ENCODE measurements at places on chromosomes 5 and 9.

- DNase-seq = no peak
These were observed 1.2 kb downstream of the CARD6 start for GRCh38 chr5:40842351-40842750.

DNA sequence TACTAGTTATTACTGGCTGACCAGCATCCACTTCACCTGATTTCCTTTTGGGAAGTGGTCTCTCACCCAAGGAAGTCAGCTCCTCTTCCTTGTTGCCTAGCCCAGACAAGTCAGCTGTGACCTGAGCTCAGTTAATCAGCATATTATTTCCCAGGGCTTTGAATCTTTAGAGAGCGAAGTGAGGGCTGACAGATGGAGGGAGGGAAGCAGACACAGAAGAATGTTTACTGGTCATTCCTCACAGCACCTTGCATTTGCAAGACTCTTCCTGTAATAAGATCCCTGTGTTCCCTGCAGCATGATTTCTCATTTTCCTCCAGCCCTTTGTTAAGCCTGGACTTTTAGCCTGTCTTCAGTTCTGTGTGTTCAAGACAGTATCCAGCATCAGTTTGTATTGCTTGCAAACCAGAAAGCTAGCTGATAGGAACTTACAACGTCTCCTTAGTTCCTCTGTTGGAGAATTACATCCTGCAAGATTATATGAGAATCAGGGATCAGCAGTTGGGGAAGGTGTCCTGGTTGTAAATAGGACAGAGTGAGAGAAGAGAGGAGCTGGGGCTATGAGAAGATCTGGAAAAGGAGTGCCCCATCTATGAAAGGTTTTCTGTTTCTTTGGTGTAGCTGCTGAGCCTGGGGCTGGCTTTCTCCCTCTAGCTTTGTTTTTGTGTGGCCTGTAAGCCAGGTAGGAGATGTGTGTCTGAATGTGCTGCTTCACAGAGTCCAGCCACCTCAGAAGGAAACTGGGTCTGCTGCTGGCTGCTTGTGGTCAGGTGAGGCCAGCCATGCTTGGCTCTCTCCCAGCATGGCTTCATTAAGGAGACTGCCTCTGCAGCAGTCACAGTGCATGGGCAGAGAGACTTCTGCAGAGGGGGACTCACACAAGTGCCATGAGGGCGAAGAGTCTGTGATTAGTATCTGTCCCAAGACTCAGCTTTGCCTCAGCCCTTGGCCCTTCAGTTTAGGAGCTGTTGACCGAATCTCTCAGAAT is 50.3 kb downstream of the MAN2A1 start:
- no peak for DNase-seq

GRCh38 chr5:133952729-133953567 is 15.5 kb downstream of the C5orf15 start:
- no peak for DNase-seq

- DNase-seq = no peak
These were observed 15.1 kb upstream of the CARTPT start for GRCh38 chr5:71703941-71704340.

DNA sequence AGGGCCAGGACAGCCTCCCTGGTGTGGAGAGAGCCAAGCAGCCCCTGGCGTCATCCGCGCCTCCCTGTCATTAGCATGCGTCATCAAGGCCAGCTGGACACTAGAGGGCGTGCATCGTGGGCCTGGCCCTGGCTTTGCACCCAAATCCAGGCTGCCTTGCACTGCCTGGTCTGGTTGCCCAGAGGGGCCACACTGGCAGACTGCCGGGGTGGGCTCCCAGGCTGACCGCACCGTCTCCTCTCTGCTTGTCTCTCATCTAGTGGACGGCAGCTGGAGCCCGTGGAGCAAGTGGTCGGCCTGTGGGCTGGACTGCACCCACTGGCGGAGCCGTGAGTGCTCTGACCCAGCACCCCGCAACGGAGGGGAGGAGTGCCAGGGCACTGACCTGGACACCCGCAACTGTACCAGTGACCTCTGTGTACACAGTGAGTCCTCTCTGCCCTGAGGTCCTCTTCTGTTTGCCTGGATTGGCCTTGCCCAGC is 29.0 kb downstream of the HK3 start:
- no peak for DNase-seq

DNA sequence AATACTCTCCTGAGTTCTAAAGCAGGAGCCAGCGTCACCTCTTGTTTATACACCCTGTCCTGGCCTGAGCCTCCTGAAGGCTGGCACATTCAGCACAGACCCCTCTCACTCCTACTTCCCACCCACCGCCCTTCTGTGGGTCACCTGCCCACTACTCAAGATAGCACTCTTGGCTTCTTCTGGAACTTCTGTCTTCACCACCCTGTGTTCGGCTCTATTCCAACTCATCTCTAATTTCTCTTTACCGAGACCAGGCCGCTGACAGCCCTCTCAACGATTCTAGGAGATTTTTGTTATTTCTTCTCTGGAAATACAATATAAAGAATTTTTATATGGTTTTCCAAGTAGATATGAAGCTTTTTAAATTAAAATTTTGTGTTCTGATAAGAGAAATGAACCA is 57.4 kb downstream of the IRF1 start:
- DNase-seq = no peak

DNA sequence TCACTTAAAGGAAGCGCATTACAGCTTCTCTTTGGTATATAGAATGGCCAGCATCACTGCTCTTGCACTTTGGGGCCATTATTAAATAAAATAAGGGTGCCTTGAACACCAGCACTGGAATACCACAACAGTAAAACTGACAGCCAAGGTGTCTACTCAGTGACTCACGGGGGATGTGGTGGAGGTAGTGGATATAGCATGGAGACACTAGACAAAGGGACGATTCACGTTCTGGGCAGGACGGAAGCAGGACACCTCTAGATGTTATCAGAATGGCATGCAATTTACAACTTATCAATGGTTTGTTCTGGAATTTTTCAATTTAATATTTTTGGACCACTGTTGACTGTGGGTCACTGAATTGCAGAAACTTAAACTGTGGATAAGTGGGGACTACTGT is 32.9 kb upstream of the PDE8B start:
- DNase-seq = no peak

DNA sequence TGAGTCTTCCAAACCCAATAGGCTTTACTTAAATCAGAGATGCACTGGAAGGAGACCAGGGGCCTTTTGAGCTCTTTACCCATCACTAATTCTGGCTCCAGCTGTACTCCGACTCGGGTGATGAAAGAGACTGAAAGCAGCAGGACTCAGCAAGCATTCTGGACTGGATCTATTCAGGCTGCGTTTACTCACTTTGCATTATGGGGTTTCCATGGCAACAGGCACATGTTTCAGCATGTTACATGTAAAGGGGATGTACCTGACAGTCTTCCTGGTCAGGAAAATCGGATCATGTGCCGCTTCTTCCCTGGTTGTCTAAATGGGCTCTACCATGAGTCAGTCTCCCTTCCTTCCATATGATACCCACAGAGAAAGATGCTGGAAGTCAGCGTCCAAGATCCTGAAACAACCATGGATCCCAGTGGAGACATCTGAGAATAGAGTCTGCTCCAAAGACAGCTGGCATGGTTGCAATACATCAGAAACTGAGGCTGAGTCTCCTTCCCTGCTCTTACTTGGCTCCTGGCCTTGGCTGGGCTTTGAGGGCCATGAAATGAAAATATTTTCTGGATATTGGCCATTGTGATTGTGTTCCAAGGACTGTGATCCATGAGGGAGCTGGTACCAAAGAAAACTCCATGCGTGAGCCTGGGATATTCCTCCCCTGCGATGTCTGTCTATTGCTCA is 102.5 kb upstream of the TNC start:
- DNase-seq = no peak

- no peak for DNase-seq
These were observed 24.3 kb upstream of the PRRC1 start for GRCh38 chr5:127492854-127493738.

GRCh38 chr9:122144836-122145591 is 14.6 kb downstream of the NDUFA8 start:
- no peak for DNase-seq

- no peak for DNase-seq
These were observed 19.3 kb downstream of the NREP start for GRCh38 chr5:111737716-111738115.

DNA sequence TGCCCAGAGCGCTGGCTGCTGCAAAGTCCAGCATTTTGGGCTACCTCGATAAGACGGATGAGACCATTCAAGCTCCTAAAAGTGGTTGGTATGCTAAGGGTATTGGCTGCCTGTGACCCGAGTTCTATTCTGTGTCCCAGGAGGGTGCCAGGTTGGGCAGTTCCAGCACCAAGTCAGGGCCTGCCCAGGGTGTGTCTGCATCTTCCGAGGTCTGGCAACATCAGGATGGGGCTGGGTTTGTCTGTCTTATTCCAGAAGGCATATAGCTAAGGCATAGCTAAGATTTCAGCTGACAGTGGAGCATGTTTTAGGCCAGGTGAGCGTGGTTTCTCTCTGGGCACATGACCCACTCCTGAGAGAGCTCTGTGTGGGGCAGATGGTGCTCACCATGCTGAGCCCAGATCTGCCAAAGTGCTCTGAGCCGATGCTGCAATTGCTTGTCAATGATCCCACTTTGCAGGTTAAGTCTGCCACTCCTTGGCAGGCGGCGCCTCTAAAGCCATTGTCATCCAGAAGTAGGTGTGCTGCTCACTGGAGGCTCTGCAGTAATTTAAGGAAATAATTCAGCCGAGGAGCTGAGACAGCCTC is 7.8 kb downstream of the SLC9A3 start:
- no peak for DNase-seq

DNA sequence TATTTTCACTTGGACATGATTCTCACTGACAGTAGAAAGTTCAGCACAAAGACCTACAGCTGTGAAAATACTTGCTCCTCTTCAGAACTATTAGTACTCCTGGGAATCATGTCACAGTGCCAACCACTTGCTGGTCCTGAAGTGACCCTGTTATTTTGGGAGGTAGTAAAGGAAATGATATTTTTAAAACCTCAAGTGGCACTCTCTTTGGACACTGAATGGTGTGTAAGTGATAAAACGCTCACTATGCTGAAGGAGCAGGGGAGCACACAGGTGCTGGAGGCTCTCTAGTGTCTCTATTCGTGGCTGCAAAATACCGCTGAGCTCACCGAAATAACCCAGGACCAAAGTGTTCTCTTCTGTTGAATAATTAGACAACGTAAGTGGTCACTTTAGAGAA is 76.9 kb upstream of the SPATA31D4 start:
- DNase-seq = no peak

DNA sequence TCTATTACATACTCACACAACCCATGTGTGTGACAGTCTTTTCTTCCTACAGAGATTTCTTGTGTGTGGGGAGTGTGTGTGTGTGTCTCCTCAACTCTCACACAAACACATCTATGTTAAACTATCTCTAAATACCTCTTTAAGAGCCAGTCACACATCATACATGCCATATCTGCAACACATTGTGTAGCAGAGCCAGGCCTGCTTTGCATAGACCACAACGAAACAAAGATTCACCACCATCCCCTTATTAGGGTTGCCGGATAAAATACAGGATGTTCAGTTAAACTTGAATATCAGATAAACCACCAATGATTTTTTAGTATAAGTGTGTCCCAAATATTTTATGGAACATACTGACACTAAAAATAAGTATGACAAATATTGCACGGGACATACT is 2.3 kb downstream of the FAM170A start:
- DNase-seq = no peak

DNA sequence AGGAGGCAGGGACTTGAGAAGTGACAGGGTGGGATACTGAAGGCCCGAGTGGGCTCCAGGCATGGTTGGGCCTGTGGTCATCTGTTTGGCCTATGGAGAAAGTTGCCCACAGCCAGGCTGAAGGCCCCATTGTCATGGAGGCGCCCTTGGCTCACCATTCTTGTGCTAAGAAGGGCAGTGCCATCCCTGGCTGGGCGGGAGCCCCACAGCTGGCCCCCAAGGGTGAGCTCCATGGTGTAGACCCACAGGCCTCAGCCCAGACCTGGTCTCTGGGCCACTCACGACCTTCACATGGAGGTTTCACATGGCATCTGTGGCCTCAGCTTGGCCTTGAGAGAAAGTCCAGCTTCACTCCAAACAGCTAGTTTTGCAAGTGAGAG is 34.3 kb upstream of the PRDM12 start:
- DNase-seq = no peak

DNA sequence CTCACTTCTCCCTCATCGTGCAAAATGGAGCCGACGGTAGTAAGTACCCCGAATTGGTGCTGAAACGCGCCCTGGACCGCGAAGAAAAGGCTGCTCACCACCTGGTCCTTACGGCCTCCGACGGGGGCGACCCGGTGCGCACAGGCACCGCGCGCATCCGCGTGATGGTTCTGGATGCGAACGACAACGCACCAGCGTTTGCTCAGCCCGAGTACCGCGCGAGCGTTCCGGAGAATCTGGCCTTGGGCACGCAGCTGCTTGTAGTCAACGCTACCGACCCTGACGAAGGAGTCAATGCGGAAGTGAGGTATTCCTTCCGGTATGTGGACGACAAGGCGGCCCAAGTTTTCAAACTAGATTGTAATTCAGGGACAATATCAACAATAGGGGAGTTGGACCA is 979 bp downstream of the PCDHGA12 start:
- no peak for DNase-seq

DNA sequence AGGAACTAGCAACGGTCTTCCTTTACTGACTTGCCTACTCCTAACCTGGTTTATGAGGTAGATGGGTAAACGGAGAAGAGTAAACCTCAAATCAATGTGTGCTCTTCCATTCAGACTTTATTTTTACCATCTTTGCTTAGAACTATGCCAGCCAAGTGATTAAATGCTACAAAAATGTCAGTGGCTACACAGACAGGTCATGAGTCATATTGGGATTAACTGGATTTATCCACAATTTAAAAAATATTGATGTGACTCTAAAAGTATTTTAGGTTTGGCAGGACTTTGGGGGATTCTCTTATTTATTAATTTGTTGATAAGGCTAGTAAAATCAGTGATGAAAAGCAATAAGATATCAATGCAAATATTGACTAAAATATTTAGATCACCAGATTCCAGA is 275.0 kb downstream of the PLK2 start:
- no peak for DNase-seq

GRCh38 chr5:74877624-74878304 is 11.6 kb upstream of the FAM169A start:
- no peak for DNase-seq

GRCh38 chr5:175859422-175859821 is 12.0 kb upstream of the CPLX2 start:
- no peak for DNase-seq

GRCh38 chr9:70995511-70995910 is 125.9 kb downstream of the TRPM3 start:
- no peak for DNase-seq

DNA sequence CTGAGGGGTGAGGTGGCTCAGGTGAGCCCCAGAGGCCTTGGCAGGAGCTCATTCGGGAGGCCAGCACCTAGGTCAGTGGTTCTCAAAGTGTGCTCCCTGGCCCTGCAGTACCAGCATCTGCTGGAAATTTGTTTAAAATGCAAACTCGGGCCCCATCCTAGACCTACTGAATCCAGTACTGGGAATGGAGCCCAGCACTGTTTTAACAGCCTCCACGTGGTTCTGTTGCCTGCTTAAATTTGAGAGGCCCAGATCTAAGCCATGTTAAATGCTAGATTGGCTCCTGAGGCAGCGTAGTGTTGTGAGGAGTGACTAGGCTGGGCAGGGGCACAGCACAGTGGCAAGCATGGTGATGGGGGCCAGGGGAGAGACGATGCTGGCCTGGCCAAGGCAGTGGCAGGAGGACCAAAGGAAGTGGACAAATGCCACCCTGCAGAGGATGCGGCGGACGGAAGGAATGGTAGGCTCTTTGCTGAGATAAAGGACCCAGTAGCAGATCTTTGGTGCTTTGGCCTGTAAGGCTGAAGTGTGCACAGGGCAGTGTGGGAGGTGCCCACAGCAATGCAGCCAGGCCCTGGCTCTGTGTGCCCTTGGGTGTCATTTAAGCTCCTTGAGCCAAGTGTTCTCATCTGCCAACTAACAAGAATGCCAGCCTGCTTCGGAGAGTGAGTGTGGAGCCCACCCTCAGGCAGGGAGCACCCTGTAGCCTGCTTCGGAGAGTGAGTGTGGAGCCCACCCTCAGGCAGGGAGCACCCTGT is 4.2 kb downstream of the PRR7 start:
- no peak for DNase-seq

Measured in T-helper 2 cell treated with Interferon-gamma antibody and Interleukin-4, amounts not matched to agents 5 μg/mL and 100 μg/mL, for 36 hours (primary cell).